ENCODE measurements at places on chromosomes 16 and 17.

- peak; percentile 45 for DNase-seq
These were observed 1.7 kb upstream of the LASP1 start for GRCh38 chr17:38867968-38868816.

GRCh38 chr16:84867696-84868095 is 47.9 kb downstream of the CRISPLD2 start:
- DNase-seq = no peak

- DNase-seq = peak; percentile 68
These were observed 14.6 kb downstream of the CACNA1H start for GRCh38 chr16:1167276-1168107.

DNA sequence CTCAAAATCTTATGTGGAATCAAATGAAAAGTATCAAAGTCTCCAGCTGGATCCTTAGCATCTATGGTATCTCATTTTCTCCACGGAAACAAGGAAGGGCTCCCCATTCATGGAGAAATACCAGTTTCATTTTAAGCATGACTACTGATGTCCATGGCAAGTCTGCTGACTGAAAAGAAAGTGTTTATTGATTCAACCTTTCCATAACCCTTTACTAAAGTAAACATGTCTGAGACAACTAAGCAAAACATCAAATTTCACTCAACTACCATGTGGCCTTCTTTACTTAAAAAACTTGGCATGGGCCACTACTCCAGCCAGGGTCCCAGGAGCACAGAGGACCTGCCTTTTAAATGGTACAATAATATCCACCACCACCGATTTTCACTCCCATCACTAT is 928.0 kb upstream of the SOX9 start:
- no peak for DNase-seq

- DNase-seq = no peak
These were observed 15.6 kb upstream of the AURKB start for GRCh38 chr17:8225813-8226535.

DNA sequence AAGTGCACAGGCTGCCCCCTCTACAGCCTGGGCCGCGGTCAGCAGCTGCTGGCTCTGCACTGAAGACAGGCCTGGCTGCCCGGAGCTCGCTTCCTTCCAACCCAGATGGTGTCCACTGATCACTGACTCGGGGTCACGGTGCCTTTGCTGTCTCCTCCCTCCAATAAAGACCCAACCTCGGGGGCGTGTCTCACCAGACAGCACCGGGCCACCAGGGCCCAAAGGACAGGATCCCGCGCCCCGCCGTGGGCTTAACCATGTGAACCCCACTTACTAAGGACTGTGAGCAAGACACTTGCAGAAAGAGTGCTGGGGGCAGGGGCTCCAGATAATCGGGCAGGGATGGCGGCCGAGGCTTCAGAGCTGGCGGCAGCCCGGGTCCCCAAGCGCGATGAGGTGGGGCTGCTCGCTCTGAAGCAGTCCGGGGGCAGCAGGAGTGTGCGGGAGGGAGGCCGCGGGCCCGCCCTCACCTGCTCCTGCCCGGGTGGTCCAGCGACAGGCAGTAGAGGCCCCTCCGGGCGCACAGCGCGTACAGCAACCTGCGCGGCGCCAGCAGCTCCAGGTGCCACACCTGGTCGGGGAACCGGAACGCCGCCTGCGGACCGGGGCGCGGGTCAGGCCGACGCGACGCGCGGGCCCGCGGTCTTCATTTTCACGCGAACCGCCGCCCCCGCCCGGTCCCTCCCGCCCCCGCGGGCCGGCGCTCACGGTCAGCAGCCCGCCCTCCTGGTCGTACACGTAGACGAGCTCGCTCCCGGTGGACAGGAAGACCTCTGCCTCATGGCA is 502 bp downstream of the FAAP100 start:
- peak; percentile 87 for DNase-seq

- peak; percentile 22 for DNase-seq
These were observed 25.0 kb downstream of the LGALS3BP start for GRCh38 chr17:78954684-78955083.

DNA sequence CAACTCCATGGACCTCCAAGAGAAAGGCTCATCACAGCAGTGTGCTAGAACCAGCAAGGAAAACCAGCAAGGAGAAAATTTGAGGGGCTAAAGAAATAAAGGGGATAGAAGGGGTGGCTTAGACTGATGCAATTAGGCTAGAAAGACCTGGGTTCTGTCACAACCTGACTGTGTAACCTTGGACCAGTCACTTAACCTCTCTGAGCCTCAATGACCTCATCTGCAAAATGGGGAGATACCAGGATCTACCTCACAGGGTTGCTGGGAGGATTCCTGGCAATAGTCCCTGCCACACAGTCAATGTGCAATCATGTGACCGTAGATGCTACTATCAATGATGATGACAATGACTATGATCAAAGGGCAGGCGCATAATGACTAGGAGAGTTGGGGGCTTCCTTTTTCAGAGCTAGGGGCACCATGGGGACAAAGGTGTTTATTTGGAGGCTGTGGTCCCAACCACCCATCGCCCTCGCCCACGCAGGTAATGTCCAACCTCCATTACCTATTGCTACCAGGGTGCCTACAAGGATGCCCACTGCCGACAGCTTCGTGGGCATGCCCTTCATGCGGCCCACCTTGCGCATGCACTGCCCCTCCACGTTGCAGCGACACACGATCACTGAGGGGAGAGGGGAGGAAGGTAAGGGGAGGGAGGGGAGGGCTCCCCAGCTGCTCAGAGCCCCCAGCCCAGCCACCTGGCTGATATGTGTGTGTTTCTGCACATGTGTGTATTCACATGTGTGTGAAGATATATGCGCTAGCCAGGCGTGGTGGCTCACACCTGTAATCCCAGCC is 9.7 kb downstream of the CDH16 start:
- peak; percentile 22 for DNase-seq

DNA sequence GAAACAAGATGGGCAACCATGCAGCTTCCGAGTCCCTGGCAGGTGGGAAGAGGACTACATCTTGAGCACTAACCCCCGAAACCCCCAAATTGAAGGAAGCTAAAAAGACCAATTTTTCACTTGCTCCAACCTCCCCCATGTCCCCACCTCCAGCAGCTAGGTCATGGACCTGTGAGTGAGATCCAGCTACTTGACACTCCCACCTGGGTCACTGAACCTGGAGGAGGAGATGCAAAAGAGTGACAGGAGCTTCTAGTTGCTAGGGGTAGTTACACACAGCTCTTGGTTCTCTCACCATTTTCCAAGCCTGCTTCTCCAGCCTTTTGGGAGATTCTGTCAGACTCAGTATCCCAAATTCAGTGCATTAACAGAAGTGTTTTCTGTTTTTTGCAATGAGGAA is 11.2 kb downstream of the PDZD9 start:
- no peak for DNase-seq

DNA sequence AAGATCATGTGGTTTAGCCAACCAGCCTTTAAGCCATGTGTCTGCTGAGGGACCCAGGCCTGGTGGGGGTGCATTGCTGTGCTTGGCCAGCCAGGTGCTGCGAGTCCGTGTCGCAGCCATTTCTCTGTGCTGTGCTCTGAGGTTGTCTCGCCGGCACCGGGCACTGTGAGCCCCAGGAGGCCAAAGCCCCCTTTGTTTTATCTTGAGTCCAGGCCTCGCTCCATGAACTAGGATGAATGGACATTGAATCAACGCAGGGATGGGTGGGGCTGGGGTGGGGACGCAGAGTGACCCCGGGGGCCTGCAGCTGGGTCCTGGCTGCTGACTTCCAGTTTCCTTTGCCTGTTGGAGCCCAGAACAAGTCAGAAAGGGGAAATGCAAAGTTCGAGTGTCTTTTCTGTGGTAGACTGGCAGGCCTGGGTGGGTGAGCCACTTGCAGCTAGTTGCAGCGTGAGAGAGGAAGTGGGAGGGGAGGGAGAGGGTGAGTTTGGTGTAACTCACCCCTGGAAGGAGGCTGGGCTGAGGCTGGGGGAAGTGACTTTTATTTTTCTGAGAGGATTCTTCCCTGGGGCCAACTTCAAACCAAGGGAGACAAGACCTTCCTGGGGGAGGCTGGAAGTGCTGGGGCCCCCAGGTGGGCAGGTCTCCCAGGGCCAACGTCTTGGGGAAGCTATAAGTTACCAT is 324.7 kb downstream of the SEC14L1 start:
- DNase-seq = peak; percentile 81

GRCh38 chr17:19579867-19580565 is 46.4 kb downstream of the SLC47A1 start:
- DNase-seq = peak; percentile 82

- peak; percentile 72 for DNase-seq
These were observed 60.0 kb downstream of the KLHDC4 start for GRCh38 chr16:87705771-87706277.

GRCh38 chr17:28760601-28761562 is 17.1 kb downstream of the TRAF4 start:
- peak; percentile 79 for DNase-seq

DNA sequence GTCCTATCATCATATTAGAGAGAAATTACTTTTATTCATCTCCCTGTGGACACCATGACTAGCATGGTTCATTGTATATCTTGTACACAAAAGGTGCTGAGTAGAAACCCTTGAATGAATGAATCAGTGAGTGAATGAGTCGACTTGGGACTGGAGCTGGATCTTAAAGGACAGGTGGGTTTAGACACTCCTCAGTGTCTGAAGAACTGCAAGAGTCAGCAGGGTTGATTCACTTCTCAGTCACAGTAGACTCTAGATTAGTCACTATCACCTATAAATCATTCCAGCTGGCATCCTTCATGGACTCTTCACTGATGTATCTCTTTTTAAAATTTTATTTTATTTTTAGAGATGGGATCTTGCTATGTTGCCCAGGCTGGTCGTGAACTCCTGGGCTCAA is 30.1 kb upstream of the PMFBP1 start:
- no peak for DNase-seq

- DNase-seq = no peak
These were observed 111.1 kb downstream of the OR1D5 start for GRCh38 chr17:2952174-2952845.

DNA sequence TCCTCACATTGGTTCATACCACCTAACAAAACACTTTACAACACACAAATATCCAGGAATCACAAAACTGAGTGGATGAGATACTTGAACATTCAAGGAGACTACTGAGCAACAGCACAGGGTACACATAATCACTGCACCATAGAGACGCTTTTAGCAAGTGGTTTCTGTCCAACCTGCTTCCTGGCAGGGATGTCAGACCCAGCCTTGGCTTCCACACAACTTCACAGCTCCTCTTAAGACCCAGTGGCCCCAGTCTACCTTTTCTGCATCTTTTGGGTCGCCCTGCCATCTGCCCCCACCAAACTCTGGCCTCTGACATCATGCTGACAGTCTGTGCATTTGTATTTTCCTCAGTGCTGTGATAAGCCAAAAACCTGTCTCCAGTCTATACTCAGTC is 5.9 kb upstream of the CORO6 start:
- no peak for DNase-seq

DNA sequence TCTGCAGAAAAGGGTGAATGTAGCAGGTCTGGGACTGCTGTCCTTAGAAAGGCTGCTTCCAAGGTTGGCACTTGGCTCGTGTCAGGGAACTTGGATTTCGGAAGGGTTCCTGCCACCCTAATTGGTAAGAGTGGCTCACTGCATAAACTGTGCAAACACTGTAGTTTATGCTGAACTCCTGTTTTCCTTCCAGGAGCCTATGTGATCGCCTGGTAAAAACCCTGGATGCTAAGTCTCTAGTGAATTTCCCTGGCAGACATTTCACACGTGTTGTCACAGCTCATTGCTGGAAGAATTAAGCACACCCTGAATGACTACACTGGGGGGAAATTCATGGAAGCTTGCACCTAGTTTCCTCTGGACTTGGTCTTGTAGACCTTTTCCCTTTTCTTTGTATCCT is 140.1 kb downstream of the SPECC1 start:
- DNase-seq = no peak

DNA sequence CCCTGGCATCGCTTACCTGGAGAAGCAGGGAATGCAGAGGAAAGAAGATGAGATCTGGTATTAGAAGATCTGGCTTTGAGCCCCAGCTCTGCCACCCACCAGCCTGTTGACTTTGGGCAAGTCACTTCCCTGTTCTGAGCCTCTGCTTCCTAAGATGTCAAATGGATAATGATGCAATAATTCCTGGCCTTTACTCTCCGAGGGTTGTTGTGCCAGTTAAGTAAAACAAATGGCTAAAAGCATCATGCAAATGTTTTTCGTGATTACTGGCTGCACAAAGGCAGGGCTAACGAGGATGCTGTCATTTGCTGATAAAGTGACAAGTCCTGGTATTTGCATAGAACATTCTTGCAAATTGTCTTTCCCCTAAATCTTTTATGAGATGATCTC is 1.3 kb upstream of the ZNF821 start:
- DNase-seq = no peak

DNA sequence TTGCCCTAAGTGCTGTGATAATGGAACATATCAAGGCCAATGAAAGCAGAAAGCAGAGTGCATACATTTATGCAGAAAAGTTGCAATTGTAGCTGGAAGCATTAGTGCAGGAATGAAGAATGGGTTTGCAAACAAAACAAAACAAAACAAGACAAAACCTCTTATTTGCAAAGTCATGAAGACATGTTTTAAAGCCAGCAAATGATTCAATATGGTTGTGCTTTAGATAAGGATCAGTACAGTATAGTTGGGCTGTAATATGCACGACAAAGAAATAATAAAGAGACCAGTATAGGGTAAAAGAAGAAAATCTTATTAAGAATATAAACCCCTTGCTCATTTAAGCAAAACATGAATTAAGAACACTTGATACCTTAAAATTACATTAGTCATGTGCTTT is 398.1 kb downstream of the KIF2B start:
- no peak for DNase-seq

- no peak for DNase-seq
These were observed 248.3 kb upstream of the CIBAR2 start for GRCh38 chr16:85360323-85361277.

DNA sequence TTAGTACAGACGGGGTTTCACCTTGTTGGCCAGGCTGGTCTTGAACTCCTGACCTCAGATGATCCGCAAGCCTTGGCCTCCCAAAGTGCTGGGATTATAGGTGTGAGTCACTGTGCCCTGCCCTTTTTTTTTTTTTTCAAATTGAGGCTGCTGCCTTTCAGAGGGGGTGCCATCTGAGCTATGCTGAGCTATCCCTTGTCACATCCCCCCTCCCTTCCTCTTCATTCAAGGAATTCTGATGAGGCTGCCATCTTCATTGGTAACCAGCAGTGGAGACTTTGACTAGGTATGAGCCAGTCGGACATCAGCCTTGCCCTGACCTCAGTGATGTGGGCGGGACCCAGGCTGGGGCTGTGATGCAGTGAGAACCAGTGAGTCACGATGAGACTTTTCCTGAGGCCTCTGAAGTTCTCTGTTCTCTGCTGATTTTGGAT is 24.4 kb upstream of the GPT2 start:
- DNase-seq = no peak

All from H7 (cell line).